Stimulated activated CD8-positive, alpha-beta memory T cell treated with anti-CD3 and anti-CD28 coated beads, Interleukin-7, amount 100 ng/mL, for 1 hour (primary cell): ENCODE measurements at places on chromosomes 12 and 14.

DNA sequence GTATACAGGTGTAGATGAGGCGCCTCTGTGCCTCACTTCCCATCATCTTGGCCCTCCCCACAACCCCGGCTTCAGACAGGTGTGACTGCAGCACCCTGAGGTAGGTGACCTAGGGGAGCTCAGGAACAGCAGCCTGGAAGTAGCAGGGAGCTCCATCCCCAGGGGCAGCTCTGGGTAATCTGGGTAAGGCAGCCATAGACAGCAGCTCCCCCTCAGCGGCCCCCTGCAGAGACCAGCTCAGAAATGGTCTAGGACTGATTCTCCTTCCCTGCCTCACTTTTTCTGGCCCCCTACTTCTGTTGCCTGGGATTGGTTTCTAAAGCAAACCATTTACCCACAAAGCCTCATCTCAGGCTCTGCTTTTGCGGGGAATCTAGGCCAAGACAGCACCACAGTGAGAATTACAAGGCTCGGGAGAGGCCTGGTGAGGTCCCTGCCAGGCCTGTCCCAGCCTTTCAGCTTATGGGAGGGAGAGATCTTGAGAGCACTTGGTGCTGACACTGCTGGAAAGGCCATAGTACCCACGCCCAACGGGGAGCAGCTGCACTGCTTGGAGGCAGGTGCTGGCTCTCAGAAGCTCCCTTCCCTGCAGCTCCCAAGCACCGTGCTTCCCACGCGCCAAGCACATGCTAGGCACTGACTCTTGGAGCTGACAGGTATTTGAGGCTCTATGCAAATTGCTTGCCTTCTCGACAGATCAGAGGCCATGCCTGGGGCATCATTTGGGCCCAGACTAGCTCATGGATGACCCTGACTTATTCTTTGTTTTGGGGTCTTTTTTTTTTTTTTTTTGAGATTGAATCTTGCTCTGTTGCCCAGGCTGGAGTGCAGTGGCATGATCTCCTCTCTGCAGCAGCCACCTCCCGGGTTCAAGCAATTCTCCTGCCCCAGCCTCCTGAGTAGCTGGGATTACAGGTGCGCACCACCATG is 45.1 kb upstream of the TRAF3 start:
- DNase-seq, result no peak

- DNase-seq, result no peak
These were observed 152.5 kb downstream of the SAMD4A start for GRCh38 chr14:54719406-54719805.

DNA sequence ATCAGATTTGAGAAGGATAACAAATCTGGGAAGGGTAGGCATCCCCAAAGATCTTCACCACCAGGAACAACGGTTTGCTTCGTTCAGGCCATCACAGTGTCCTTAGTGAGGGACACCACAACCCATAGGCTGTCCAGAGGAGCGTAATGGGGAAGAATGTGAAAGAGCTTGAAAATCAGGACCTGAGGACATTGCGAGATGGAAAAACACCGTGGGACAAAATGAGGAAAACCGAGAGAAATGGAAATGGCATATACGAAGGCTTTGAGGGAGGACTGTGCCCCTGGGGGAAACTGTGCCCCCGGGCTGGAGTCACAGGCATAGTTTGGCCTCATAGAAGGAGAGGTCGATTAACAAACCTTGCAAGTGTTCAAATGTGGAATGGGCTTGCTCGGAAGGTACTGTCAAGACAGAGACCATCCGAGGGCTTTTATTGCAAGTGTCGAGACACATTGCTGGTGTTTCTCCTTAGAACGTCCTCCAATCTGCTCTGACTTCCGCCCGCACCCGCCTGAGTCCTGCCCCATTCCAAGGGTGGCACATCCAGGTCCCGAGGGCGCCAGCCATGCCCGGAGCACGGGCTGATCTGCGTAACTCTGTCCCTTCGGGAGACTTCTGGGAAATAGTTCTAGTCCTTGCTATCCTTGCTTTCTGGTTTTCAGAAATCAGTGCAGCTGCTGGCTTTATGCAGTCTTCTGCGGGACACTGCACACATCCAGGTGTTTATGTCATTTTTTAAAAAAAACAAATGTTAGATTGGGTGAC is 885 bp upstream of the PALS1 start:
- no peak for DNase-seq

DNA sequence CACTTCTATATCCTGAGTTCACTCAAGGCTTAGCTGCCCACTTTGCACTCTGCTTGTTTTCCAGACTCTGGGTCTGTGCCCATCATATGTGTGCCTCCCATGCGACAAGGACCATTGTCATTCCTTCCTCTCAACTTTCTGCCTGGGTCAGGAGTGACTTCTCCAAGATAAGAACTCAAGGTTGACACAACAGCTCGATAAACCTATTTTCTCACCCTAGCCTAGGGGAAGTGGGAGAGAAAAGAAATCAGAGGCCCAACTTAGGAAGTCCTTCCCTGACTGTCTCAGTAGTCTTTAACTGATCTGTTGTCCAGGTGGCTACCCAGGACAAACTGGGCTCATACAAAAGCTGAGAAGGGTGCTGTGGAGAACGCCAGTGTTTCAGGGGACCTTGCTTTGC is 1.7 kb downstream of the SMUG1 start:
- no peak for DNase-seq

GRCh38 chr14:79037593-79037992 is 867.4 kb downstream of the NRXN3 start:
- no peak for DNase-seq

- DNase-seq, result no peak
These were observed 271.8 kb downstream of the EGLN3 start for GRCh38 chr14:33679025-33679424.

- DNase-seq, result no peak
These were observed 30.4 kb upstream of the SUPT16H start for GRCh38 chr14:21414137-21414631.

- no peak for DNase-seq
These were observed 126.0 kb upstream of the KITLG start for GRCh38 chr12:88706286-88706685.

DNA sequence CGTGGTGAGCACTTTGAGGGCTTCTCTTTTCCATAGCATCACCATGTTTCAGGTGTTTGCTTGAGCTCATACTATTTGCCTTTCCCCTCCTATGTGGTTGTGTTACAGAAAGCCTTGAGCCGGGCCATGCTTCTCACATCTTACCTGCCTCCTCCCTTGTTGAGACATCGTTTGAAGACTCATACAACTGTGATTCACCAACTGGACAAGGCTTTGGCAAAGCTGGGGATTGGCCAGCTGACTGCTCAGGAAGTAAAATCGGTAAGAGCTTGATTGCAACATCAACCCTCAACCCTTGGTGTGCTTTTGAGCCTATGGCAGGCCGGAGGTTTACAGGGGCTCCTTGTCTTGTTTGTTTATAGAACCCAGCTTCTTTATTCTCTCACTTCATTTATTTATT is 8.1 kb downstream of the LETMD1 start:
- no peak for DNase-seq

DNA sequence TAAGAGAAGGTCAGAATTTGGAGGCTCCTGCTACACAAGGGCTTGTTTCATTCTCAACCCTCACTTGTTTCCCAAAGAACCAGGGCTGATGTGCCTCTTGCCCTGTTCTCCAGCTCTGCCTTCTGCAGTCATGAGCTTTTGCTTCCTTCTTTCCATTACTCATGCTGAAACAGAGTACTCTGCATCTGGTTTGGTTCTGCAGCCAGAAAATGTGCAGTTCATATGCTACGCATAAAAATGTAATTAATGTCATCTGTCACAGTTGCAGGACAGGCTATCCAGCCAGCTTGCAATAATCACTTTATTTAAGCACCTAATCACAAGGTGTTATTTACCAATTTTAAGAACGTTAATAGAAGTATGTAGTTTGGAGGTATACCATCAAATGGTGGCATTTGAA is 150.2 kb downstream of the SRGAP1 start:
- DNase-seq, result no peak

DNA sequence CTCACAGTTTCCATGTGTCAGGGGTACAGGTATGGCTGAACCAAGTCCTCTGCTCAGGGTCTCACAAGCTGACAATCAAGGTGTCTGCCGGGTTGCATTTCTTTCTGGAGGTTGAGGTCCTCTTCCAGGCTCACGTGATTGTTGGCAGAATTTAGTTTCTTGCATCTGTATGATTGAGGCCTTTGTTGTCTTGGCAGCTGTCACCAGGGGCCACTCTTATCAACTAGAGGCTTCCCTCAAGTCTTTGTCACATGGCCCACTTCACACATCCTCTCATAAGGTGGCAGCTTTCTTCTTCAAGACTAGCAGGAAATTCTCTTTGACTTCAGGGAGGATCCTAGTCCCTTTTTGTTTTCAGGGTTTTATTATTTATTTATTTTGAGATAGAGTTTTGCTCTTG is 46.0 kb upstream of the FOS start:
- no peak for DNase-seq

DNA sequence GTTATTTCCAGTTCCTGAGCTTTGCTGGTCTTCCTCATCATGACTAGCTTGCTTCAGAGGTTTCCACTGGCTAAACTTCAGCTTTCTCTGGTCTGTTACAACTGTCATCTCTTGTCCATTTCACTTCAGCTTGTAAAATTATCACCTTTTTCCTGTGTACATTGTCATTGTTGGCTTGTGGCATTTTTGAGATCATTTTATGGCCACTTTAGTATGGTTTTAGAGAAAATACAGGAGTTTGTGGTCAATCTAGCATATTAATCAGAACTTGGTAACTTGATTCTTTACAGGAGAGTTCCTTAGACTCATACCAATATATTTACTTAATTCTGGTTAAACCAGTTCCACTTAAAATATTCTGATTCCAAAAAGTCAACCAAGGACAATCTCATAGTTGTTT is 235.9 kb upstream of the KITLG start:
- no peak for DNase-seq

DNA sequence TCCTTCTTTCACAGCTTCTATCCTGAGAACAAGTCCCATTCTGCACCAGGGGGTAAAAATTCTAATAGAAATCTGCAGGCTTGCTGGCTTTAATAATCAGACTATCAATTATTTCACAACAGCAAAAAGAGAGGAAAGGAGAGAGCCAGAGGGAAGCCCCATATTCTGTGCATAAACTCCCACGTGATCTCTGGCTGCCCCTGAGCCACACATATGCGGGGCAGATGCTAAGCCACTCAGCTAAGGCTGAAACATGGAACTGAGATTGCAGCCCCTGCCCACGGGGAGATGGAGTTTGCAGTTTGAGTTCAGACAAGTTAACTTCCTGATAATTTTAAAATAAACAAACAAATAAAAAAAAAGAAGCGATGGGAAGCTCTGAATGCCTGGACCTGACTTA is 254.4 kb upstream of the CCDC196 start:
- no peak for DNase-seq

GRCh38 chr14:32800320-32800719 is 138.4 kb upstream of the NPAS3 start:
- no peak for DNase-seq

- DNase-seq, result no peak
These were observed 12.1 kb upstream of the CDH24 start for GRCh38 chr14:23069413-23069806.

GRCh38 chr12:11731455-11731854 is 82.0 kb downstream of the ETV6 start:
- DNase-seq, result no peak

- no peak for DNase-seq
These were observed 261.4 kb upstream of the NPAS3 start for GRCh38 chr14:32677129-32677780.

GRCh38 chr14:36676236-36676635 is 14.6 kb downstream of the PAX9 start:
- DNase-seq, result no peak

DNA sequence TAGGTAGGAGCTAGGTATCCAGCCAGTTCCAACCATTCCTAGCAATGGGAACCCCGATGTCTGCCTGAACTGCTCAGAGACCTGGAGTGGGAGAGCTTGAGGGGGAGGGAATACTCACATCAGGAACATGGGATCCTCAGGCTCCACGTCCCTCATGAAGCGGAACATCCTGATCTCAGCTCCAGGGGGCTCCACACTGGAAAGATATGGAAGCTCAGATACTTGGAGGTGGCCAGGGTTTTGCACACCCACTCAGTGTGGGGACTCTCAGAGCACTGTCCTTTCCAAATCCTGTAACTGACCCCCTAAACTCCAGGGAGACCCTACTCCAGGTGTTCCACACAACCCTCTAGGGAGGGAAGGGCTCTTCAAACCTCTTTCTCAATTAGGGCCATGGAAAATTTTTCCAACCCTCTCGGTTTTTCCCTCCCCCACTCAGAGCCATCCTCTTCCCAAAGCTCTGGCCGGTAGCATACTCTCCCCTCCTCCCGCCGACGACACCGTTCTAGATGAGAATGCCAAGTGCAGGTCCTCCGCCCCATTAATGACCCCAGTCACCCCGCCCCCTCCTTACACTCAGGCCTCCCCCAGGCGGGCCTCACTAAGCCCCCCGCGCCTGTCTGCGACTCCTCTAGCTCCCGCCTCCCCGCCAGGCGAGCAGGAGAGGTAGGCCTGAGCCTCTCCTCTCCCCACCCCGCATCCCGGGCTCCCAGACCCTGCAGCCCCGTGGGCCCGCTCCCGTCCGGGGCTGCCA is 597 bp downstream of the MLF2 start:
- no peak for DNase-seq

DNA sequence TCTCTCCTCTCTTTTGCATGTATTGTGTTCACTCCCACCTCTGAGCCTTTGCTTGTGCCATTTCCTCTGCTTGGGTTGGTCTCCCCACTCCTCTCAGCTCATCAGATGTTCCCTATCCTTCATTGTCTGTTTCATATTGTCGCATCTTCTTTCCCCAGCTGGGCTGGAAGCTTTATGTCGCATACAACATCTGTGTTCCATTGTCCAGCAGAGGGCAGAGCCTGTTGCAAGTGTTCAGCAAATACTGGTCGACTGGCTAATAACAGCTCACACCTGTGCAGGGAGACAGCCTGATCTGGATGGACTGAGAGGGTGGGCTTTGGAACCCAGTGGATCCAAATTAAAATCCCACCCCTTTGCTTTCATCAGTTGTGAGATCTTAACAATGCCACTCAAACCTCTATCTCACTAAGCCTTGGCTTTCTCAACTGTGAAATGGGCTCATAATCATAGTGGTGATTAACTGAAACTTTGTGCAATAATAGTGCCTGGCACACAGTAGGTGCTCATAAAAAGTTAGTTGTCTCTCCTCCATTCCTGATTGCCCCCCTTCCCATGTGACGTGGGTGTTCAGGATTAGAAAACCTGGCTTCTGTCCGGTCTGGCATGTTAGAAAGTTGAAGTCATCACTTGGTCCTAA is 75.8 kb downstream of the RIN3 start:
- DNase-seq, result no peak

DNA sequence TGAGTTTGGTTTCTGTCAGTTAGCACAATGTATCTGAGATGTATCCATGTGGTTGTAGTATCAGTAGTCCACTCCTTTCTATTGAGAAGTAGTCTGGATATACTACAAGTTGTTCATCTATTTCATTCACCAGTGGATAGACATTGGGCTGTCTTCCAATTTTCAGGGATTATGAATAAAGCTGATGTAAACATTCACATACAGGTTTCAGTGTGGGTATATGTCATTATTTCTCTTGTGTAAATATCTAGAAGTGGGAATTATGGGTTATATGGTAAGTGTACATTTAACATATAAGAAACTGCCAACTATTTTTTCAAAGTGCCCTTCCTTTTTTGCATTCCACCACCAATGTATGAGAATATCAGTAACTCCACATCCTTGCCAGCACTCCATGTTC is 35.9 kb downstream of the PHLDA1 start:
- DNase-seq, result no peak

- DNase-seq, result no peak
These were observed 8.0 kb downstream of the CLMN start for GRCh38 chr14:95311752-95312151.
